ENCODE measurements at places on chromosomes 13 and 19.
A peak's percentile ranks its signal among the peaks of the same experiment; 100 is the strongest.

DNA sequence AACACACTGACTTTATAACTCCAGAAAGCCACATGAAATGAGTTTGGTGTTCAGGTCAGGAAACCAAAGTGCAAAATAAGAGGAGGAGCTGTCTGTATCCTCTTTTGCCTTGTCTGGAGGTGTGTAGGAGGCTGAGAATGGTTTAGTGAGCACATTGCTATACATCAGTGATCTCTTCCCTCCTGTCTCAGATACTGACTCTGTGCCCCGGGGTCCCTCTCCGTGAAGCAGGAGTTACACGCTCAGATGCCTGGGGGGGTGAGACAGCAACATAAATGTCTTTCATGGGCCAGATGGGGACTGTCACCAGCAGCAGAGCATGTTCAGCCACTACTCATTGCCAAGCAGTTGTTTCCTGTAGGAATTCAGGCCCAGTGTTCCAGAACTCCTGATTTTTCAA is 285.4 kb downstream of the ATP8A2 start:
- no peak for DNase-seq

GRCh38 chr19:13770013-13770635 is 4.1 kb upstream of the C19orf53 start:
- no peak for DNase-seq

- DNase-seq: peak; percentile 50
Measured at GRCh38 chr19:36573020-36573894, at the start of gene ZNF529. Gene ZNF529 (minus strand): TSS chr19:36573292. CDS start chr19:36572346, 946 bp downstream.

DNA sequence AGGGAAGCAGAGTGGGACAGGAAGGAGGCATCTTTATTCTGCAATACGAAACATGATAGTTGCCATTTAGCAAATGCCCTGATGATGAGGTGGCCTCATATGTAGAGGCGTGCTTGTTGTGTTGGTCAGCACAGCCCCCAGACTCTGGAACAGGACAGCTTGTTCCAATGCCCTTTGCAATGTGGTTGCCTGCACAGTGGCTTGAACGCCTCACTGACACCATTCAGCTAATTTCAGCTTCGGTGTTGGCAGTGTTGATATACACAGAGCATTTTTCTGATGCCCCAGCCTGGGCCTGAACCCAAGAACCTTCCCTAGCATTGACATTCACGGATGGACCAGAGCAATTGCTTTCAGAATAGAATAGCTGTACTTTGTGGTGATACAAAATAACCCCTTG is 133.3 kb downstream of the HS6ST3 start:
- DNase-seq: no peak

DNA sequence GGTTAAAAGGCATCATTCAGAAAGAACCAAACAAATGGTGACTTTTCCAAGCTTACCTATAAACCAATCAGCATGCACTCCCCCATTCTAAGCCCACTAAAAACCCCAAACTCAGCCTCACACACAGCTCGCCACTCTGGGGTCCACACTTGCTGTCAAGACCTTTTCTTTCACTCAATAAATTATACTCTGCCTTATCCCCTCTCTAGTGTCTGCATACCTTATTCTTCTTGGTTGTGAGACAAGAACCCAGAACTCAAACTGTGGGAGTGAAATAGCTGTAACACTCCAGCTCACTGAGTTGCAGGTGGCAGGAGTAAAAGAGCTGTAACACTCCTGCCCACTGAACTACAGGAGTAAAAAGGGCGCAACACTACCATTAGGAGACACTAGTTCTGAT is 559.0 kb downstream of the TBC1D4 start:
- DNase-seq: no peak

DNA sequence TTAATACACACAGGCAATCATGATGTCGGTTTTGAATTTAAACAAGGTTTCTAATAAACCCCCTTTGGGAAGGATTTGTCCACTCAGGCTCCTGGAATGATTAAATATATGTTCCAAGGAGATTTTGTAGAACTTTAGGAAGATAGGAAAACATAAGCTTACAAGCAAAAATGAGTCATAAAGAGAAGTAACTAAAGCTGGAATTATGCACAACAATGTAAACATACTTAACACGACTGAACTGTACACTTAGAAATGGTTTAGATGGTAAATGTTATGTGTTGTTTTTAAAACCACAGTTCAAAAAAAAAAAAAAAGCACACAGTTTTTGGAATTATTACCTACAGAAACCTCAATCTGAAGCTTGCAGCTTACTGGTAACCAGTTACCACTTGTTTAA is 304.4 kb downstream of the NALCN start:
- DNase-seq: no peak

- DNase-seq: no peak
Measured at GRCh38 chr13:50531917-50532899, 311.3 kb downstream of the DLEU7 start.

GRCh38 chr19:1935484-1936208 is 5.3 kb upstream of the CSNK1G2 start:
- no peak for DNase-seq

GRCh38 chr13:28408235-28408848 is 86.6 kb downstream of the FLT1 start:
- no peak for DNase-seq

GRCh38 chr13:42894765-42895243 is 97.2 kb downstream of the EPSTI1 start:
- no peak for DNase-seq

DNA sequence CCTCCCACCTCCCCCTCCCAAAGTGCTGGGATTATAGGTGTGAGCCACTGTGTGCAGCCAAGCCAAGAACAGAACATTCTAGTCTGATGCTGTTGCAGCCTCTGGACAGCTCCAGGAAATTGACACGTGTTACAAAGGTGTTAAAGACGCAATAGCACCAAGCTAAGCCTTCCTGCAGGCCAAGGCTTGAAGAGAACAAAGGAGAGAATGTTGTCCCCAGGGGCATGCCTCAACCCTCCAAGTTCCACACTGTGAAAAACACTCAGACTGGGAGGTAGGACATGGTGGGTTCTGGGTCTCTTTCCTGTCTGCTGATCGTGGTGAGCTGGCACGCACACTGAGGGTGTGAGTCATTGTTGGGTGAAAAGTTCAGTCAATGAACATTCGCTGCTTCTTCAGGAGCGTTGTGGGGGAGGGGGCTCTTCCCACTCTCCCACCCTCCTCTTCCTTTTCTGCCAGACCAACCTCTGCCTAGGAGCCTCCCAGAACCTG is 5.3 kb upstream of the PTPRS start:
- no peak for DNase-seq

DNA sequence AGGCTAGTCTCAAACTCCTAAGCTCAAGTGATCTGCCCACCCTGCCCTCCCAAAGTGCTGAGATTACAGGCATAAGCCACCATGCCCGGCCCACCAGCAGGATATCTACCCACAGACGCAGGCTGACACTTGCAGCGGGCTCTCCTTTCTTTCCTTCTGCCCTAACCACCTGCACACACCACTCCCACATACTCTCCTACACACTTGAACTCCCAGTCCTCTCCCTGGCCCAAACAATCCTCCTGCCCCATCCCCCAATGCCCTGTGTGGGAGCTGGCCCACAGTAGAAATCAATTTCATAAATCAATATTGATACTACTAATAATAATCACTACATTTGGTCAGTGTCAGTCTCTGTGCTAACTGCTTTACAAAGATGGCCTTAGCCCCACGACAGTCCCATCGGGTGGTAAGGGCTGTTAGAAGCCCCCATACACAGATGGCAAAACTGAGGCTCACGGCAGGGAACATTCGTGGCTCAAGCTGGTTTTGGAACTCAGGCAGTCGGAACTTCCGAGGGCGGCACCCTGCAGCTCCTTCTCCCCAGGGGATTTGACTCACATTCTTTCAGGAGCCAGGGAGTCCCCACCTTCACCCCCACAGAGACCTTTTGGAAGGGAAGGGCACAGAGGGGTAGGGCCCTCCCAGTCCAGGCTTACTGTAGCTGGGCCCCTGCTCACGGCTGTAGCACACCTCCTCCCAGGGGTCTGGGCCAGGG is 3.4 kb upstream of the DPF1 start:
- no peak for DNase-seq

DNA sequence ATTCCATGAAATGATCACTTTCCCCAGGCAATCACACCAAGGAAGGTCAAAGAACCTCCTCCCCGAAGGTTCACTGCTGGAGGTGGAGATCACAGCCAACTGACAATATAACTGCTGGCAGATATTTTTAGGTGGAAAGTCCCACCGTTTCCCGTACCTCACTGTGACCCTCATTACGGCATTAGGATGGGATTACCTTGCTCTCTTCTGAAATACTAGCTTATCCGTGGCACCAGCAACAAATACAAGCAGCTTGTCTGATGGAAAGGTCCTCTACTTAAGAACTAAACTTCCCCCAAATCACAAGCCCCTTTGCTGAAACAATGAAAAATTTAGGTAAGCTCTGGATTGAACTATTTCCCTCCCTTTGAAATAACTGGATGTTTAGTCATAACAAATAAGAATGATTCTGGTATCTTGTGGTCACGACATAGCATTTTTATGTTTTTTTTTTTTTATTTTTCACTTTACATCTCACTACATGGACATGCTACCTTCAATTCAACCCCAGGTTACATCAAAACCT is 178.9 kb downstream of the COL4A1 start:
- DNase-seq: no peak

- no peak for DNase-seq
Measured at GRCh38 chr13:100387416-100387815, 201.2 kb downstream of the GGACT start.

DNA sequence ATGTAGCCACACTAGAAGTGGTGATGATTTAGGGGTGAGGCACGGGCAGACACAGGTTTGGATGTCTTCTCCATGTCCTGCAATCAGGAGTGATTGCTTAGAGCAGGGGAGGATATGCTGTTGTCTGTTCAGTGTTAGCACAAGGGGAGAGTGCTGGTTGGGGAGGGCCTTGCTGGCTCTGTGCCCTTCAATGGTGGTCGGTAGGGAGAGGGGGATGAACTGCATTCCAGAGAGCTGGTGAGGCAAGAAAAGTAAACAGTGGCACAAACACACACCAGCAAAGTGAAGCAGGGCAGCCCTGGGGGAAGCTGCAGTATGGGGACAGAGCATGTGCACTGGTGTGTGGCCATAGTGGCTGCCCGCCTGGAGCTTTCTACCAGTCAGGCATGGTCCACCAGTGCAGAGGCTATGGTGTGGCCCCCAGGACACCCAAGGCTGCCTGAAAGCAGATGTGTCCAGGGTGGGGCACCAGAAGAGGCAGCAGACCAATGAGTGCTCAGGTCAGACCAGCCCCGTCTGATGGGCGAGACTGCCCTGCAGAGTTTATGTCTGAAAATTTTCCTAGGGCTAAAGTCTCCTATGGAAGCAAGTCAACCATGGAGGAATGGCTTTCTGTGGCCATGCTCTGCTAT is 1676.9 kb downstream of the PCDH9 start:
- DNase-seq: no peak

- DNase-seq: no peak
Measured at GRCh38 chr13:40094056-40094455, 438.6 kb downstream of the COG6 start.

GRCh38 chr13:103730407-103730806 is 664.2 kb upstream of the SLC10A2 start:
- DNase-seq: no peak

GRCh38 chr13:110651726-110652230 is 36.4 kb downstream of the NAXD start:
- no peak for DNase-seq

DNA sequence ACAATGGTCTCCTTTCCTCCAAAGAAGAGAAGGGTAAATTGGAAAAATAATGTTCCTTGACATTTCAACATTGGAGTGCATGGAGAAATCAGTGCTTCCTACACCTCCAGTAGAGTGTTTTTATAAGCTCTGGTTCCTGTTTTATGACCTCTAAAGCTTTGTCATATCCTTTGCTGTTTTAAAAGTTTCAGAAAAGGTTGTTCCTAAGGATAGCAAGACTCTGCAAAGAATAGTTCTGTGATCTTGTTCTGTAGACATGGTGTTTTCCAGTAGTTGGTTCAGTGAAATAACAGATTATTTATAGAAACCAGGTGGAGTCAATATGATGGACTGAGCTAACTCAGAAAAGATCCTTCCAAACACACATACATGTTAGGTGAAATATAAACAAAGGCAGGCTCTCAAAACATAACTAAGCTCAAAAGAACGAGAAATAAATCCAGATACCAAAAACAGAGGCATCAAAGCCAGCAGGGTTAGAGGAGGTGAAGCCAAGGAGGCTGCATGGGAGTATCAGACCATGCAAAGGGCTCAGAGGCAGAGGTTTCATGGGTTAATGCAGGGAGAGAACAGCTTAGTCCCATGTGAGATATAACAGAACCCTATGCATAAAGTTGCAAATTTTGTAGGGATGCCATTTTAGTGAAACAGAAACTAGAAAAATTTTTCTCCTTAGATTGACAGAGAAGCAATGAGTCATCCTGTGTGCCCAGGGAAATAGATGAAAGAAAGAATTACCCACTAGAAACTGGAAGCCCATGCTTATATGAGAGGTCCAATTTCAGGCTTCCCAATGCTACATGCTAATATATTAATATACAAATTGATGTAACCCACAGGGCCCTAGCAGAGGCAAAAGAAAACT is 44.3 kb downstream of the SHISA2 start:
- no peak for DNase-seq

GRCh38 chr19:29772696-29773095 is 39.1 kb upstream of the CCNE1 start:
- no peak for DNase-seq

GRCh38 chr13:95536632-95537241 is 15.8 kb upstream of the CLDN10 start:
- DNase-seq: no peak

DNA sequence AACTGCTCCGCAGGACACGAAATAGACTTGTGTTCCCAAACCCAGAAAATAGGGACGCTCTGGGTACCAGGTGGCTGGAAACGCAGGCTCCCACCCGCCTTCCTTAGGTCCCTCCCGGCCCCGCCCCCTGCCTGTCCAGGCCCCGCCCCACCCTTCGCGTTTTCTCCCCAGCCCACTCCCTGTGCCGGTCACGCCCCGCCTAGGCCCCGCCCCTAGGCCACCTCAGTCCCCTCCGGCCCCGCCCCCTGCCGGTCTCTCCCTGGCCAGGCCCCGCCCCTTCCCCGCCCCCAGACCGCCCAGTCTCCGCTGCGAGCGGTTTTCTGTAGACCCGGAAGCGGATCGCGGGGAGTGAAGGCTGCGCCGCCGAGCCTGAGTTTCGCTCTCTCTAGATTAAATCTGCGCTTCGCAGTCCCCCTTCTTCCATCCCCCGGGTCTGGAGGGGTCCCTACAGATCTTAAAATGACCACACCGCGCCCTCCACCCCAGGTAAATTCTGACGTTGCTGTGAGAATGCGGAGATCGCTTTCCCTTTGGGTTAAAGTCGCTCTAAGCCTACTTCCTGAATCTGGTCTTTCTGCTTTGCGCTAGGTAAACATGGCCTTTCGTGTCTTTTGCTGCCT is 3.7 kb upstream of the ZNF665 start:
- peak; percentile 100 for DNase-seq

DNA sequence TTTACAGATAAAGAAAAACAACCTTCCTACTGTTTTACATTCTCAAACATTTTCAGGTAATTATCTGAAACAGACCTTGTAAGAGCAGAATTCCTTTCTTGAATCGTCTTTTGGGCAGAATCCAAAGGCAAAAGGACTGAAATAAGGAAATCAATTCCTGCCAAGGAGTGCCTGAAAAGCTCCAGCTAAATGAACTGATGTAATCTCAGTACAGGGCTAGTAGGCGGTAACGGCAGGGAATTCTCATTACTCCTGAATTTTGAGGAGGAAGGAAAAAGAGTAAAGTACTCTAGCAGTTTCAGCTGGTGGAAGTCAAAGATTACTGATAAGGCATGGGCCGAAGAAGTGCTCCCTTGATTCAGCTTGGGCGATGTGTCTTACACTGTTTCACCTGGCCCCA is 168.4 kb downstream of the PCDH9 start:
- DNase-seq: no peak

- DNase-seq: no peak
Measured at GRCh38 chr13:72960114-72960513, 98.7 kb upstream of the KLF5 start.
